ENCODE measurements at places on chromosomes 2 and 18.
A peak's percentile ranks its signal among the peaks of the same experiment; 100 is the strongest.

GRCh38 chr2:191446910-191447309 lies 201.7 kb downstream of the MYO1B start:
- DNase-seq = no peak

GRCh38 chr18:79548077-79548450 lies 131.5 kb upstream of the CTDP1 start:
- DNase-seq = no peak

GRCh38 chr2:231717281-231718171 lies 9.2 kb downstream of the PTMA start:
- DNase-seq = peak; percentile 71

DNA sequence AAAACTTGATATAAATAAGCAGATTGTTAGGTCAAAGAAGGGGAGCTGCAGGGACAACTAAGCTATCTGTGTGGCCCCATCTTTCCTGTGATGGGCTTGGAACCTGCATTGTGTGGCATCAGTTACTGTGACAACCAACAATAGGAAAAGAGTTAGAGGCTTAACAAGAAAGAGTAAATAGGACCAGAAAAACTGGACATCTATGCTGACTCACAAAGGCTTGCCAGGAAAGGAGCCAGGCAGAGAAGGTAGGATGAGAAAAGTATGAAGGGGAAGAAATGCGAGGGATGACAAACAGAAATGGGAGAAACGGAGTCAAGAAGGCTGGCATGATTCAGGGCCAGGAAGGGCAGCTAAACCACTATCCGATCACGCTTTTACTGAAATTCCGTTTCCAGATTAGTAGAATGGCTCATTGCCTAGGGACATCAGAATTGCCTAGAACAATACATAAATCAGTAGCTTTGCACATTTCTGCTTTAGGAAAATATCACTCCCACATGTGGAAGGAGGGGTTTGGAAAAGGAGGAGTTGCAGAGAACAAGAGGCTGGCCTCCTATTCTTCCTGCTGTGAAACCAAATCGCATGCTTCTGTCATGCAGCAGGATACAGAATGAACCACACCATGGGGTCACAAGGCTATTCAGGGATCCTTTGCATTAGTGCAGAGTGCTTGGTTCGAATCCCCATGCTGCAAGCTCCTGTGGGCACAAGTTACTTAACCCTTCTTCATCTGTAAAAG lies 7.3 kb downstream of the PLA2R1 start:
- peak; percentile 29 for DNase-seq

DNA sequence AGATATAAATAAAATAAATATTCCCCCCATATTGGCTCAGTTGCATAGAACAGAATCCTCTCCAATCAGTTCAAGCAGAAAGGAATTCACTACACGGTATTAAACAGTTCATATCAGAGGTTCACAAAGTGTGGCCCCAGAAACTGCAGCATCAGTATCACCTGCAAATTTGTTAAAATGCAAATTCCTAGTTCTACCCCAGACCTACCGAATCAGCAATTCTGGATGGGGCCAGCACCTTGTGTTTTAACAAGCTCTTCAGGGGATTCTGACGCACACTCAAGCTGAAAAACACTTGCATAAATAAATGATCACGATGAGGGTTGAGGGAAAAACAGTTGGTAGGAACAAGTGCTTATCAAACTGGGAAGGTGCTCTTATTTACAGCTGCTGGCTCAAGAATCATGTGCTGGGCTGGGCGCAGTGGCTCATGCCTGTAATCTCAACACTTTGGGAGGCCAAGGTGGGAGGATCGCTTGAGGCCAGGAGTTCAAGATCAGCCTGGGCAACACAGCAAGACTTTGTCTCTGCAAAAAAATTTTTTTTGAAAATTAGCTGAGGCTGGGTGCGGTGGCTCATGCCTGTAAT lies 6.4 kb downstream of the GTF3C2 start:
- no peak for DNase-seq

DNA sequence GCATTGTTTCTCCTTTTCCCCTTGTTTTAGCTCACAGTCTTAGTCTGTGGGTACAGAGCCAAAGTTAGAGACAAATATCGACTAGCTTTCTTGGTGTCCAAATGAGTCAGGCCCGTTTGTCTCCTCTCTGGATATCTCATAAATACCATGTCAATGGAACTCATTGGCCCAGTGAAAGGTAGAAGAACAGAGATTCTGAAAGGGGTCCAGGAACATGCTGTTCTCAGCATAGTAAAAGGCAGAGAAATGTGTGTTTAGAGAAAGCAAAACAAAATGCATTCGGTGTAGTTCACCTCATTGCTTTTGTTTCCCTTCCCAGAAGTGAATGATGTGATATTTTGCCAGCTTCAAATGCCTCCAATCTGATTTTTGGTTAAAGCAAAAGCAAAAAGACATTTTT lies 238.6 kb upstream of the SLC8A1 start:
- DNase-seq = no peak

DNA sequence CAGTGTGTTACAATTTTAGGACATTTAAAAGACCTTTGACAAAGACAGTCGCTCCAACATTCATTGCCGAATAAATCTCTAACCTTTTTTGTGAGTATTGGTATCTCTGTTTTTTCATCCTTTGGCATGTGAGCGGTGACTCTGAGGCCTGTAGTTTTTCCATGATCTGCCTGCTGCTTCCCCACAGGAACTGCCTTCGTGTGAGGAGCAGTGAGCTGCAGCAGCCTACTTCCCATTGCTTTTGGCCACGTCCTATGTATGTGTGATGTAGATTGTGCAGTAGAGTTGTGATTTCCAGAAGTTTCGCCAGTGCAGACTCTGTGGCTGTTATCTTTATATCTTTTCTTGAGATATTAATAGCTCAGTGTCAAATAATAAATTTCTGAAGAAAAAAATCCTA lies 79.8 kb downstream of the UGGT1 start:
- DNase-seq = no peak

All from kidney glomerular epithelial cell (primary cell).